ENCODE measurements at places on chromosomes 5 and 9.
A peak's percentile ranks its signal among the peaks of the same experiment; 100 is the strongest.

DNA sequence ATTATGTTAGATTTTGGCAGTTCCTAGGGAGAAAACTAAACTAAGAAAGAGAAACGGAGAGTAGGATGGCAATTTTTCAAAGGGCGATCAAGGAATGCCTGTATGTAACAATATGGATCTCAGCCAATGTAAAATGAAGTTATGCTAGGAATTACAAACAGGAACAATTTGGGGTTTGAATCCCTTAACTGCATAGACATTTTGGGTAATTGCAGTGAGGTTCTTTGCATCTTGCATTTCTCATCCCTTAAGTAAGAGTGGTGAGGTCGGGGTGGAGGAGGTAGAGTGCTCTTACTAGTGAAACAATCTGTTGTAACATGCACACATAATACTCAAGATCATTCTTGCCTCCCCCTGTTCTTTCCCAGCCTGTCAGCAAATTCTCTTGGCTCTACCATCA lies 137.6 kb downstream of the NPR3 start:
- DNase-seq, result no peak

- no peak for DNase-seq
These were observed 158.6 kb upstream of the DMRT1 start for GRCh38 chr9:682633-683508.

- DNase-seq, result no peak
These were observed 89.3 kb upstream of the ST8SIA4 start for GRCh38 chr5:100992354-100992753.

GRCh38 chr5:64003966-64004365 lies 41.7 kb upstream of the HTR1A start:
- no peak for DNase-seq

DNA sequence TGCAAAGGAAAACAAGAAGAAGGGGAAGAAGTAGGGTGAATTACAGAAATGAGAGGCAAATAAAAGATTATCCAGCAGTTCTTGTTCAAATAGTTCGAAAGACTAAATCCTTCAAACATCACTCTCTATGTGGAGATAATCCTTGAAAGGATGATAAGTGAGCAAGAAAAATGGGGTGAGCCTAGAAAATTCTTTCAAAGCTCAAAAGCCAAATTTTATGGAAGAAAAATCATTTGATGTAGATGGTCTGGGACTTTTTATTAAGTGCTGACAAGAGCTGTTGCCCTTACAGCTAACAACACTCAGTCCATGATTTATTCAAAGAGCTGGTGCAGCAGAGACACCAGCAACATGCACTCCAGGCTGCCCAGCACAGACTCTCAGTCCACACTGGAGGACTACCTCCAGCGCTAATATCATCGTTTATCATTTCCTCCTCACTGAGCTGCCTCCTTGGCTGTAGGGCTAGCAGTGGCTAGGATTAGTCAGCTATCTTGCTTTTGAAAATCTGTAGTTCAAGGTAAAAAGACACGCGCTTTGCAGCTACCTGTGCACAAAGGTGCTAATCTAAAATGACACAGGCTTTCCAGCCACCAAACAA lies 264.8 kb upstream of the KIF2A start:
- no peak for DNase-seq

DNA sequence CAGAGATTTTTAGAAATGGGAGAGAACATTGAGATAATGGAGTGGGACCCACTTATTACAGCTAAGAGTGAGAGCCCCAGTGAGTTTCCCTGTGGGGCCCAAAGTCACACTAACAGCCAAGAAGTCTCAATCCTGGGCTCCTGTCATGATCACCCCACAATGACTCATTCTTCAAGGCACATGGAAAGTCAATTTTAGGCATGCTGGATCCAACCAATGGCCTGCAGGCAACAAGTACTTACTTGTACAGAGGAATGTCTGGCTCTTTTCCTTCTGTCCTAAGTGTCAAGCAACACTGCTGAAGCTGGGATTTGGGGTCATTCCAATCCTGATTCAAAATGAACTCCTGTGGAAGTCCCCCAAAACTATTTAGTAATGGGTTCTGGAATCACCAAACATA lies 123.1 kb downstream of the DROSHA start:
- DNase-seq, result no peak

DNA sequence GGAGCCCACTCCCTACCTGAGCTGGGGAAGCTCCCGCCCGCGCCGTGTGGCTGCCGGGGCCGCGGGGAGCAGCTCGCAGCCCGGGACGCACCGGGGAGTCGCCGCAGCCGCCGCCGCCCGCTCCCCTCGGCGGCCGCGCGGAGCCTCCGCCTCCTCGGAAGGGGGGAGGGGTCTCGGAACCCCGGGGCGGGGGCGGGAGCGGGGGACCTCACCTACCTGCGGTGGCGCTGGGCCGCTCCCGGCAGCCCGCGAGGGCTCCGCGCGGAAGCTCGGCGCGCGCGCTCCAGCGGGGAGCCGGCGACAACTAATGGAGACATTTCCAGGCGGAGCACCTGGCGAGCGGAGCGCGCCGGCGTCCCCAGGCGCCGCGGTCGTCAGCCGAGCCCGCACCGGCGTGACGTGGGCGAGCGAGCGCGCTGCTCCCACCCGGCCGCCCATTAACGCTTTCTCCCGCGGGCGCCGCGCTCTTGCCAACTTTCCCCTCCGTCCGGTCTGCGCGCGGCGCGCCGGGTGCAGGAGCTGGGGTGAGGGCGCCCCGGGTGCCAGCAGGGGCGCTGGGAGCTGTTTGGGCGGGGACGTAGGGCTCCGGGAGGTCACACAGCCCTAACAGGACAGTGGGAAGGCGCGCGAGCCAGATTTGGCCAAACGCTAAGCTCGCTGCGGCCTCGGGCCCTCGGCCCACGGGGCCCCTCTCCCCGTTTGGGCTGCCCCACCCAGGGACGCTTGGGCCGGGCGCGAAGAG lies 4.3 kb upstream of the IRX4 start:
- no peak for DNase-seq

GRCh38 chr5:111530298-111530740 lies 18.0 kb upstream of the STARD4 start:
- peak; percentile 94 for DNase-seq

DNA sequence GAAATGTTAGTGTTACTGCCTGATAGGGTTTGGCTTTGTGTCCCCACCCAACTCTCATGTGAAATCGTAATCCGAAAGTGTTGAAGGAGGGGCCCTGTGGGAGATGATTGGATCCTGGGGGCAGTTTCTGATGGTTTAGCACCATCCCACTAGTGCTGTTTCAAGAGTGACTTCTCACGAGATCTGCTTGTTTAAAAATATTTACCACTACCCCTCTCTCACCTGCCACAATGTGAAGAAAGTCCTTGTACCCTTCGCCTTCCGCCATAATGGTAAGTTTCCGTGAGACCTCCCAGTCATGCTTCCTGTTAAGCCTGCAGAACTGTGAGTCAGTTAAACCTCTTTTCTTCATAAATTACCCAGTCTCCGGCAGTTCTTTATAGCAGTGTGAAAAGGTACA lies 2.6 kb upstream of the RFX3 start:
- DNase-seq, result peak; percentile 95

- DNase-seq, result no peak
These were observed 196.6 kb downstream of the COX7C start for GRCh38 chr5:86814315-86814714.

DNA sequence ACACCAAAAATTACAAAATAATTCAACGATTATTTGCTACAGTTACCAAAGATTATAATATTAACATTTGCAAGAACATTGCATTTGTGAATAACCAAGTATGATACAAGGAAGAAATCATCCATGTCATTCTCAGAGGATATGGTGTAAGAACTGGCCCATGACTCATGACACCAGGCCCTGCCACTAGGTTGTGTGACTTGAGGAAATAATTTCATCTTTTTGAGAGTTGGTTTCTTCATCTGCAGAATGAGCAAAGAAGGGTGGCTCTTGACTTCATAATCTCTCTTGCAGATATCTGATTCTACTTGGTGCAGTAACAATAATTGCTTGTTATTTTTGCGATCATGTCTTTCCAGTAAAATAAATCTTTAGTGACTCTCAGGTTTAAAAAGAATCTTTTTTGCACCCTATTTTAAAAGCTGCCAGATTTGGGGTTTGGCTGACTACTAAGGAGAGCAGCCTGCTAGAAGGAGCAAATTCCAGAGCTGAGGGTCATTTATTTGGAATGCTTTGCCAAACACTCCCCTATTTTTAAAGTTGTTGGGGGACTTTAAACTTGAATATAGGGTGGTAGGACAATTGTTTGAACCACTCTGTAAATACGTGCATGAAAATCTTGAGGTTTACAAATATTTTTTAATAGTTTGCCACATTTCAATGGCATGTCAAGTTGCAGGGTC lies 23.5 kb downstream of the ITGA1 start:
- peak; percentile 67 for DNase-seq

GRCh38 chr9:132854832-132855231 lies 23.3 kb downstream of the AK8 start:
- DNase-seq, result peak; percentile 36

DNA sequence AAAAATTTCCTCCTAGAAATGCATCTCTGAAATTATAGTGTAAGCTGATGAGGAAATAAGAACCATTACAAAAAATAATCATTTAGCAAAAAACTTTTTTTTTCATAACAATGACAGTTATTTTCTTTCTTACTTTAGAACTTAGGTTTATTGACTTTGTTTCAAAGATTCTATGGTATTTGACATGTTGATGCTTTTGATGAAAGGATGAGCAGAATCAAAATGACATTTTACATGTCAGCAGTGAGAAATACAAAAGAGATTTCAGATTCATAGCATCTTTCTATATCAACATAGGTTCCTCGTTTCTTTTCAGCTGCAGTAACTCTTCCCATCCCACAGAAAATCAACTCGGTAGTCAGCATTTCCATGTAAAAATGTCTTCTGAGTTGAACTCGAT lies 1226.6 kb upstream of the C9orf72 start:
- no peak for DNase-seq

- no peak for DNase-seq
These were observed 58.5 kb upstream of the CLINT1 start for GRCh38 chr5:157917491-157917890.

DNA sequence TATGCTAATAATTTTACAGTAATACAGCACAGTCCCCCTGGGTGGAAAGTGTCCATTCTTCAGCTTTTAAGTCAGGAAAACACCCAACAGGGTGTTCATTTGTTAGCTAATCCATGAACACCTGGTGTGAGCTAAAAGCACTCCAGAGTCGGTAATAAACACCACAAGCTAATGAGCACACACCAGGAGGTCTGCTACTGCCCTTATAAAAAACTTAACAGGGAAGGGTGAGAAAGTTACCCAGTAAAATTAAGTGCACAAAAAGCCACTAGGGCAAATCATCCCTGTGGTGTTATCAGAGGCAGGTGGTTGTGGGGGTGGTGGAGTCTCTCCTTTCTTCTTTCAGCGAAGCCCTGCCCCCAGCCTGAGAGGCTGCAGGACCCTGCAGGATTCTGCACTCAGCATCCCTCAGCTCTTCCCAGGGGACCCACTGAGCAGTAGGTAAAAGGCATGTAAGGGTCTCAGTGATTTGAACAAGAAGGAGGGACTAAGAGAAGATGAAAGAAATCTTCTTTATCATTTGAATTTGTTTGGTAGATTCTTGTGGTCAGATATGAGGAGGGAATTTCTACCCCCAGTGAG lies 14.4 kb downstream of the GDNF start:
- DNase-seq, result no peak

DNA sequence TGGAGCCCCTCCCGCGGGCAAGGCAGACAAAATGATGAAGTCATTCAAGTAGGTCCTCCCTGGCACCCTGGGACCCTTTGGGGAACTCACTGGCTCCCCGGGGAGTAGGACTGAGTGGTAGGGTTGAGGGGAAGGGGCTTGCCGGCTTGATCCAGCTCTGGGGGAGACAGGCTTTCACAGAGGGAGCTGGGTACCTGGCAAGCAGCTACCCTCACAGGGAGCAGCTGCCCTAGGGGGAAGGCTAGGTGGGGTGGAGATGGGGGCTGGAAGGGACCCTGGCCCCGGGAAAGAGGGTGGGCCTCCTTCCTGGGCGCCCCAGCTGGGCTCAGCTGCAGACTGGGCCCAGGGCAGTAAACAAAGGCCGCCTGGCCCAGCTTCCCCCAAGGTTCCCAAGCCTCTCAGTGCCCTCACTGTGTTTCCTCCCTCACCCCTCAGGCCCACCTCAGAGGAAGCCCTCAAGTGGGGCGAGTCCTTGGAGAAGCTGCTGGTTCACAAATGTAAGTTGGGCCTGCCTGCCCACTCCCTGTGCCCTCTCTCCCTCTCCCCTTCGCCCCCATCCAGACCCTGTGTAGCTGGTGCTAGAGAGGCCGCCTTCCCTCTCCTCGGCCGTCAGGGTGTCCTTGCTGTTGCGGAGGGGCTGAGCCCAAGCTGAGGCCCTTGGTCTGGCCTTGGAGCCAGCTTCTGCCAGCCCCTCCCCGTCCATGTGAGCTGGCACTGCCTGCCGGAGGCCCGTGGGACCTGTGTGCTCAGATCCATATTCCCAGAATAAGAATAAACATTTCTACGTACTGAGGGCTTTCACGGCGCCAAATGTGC lies 131.2 kb downstream of the RGS3 start:
- no peak for DNase-seq

- DNase-seq, result no peak
These were observed 24.3 kb downstream of the CENPP start for GRCh38 chr9:92349771-92350739.

GRCh38 chr9:5854063-5854790 lies 21.3 kb upstream of the ERMP1 start:
- DNase-seq, result no peak

DNA sequence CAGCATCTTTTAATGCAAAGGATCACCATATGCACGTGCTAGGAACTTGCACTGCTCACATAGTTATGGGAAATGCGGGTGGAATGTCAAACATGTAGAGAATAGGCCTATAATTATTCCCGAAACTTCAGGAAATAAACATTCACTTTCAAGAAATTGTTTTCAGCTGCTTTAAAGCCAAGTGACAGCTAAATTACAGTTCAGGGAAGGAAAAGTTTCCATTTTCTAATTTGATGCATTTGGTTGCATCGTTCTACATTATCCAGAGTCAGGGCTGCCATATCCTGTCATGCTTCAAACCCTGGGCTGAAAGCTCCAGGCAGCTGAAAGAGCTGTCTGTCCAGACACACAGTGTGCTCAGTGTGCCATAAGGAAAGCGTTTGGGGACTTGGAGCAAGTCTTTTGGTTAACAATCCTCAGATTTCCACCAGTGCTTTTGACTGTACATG lies 518.1 kb downstream of the CSNK1G3 start:
- DNase-seq, result no peak

DNA sequence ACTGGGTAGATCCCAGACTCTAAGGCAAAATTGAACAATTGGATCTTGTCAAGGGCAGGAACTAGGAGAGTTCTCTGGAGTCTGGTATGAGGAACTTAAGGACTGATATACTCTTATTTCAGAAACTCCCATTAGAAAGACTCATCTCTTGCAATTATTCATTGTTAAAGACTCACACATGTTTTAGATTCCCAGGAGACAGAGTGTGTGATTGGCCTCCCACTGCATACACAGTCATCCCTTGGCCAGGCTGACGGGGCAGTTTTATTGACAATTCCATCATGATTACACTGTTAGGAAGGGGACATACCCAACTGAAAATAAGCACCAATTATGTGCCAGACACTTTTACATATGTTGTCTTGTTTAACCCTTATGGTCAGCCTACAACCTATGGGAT lies 347.2 kb downstream of the DMAC1 start:
- DNase-seq, result no peak

DNA sequence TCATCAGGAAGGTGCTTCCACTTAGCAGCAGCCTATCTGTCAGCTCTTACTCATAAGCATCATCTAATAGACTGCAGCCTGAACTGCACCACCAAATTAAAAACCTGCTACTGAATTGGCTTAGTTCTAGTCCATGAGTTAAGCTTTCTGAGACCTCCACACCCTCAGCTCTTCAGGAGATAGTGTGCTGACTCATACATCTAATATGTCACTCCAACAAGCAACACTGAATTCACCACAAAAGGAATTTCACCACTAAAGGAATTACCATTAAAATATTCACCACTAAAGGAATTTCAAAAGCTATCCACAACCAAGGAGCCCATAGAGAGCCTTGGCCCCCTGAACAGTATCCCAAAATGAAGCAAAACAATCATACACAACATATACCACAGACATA lies 418.5 kb upstream of the RORB start:
- DNase-seq, result no peak

All from hematopoietic multipotent progenitor cell treated with erythropoietin and hydrocortisone succinate and interleukin-3 and kit ligand, for 4 days (in vitro differentiated cells).